ENCODE measurements at places on chromosomes 3 and 15. TPM values are rescaled to one million over a fixed set of nuclear protein-coding genes. Genes with fewer than 3 reads are reported as not detected.

DNA sequence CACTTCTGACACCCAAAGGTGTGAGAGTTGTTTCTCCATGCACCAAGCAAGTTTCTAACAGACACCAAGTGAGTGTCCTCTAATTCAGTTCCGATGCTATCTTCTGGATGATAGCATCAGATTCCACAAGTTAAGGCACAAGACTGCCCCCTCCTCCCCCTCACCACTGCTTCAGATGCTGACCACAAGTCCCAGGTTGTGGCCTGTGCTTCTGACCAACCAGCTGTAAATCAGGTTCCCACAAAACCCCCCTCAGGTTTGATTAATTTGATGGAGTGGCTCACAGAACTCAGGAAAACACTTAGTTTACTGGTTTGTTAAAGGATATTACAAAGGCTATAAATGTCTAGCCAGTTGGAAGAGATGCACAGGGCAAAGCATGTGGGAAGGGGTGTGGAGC is 7.0 kb upstream of the PLA1A start:
- no peak for DNase-seq

- no peak for DNase-seq
Measured at GRCh38 chr15:74441248-74441941, 7.6 kb upstream of the SEMA7A start.

DNA sequence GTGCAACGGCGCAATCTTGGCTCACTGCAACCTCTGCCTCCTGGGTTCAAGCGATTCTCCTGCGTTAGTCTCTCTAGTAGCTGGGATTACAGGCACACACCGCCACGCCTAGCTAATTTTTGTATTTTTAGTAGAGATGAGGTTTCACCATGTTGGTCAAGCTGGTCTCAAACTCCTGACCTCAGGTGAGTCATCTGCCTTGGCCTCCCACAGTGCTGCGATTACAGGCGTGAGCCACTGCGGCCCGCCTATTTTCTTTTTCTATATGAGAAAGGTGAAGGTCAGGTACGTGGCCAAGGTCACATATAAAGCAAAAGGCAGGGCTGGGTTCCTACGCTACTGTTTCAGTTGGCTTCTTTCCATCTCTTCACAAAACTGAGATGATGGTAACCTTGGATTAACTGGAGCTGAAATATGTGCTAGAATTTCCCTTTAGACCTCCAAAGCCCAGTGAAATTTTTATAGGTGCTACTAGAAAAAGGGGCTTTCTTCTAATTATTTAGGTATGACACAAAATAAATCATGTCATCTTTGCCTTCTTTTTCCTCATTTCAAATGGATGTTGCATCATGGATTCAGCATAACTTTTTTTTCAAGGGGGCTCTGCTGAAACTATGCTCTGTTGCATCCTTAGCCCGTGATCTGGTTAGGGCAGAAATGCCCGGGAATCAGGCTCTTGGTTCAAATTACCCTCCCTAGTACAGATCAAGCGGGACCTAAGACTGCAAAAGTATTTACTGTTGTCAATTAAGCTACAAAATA is 68.5 kb downstream of the MYO1E start:
- no peak for DNase-seq

DNA sequence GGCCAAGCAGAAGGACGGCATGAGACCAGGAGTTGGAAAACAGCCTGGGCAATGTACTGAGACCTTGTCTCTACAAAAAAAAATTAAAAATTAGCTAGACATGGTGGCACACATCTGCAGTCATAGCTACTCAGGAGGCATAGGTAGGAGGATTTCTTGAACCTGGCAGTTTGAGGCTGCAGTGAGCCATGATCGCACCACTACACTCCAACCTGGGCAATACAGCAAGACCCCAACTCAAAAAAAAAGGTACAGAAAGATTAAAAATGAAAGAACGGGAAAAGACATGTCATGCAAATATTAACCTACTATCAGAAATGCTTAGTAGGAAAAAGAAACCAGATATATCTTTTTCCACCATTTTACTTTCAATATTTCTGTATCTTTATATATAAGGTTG is 99.6 kb upstream of the ATP11B start:
- no peak for DNase-seq

- DNase-seq = no peak
Measured at GRCh38 chr15:48563934-48564333, 81.6 kb downstream of the FBN1 start.

DNA sequence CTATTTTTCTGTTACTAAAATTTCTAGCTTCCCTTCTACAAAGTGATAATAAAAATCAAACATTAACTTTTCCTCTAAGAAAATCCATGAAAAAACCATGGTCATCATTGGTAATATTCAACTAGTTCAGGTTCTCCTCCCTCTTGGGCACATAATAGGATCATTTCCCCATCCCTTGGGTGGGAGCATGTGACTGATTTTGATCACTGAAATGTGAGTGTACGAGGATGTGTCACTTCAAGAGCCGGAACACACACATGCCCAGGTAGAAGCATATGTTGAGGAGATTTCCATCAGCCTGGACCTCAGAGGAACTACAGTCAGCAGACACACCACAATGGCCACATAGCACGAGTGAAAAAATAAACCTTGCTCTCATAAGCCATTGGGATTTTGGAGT is 36.1 kb downstream of the AP3S2 start:
- DNase-seq = no peak

GRCh38 chr15:65076486-65077290 is at the start of gene KBTBD13:
TSS of gene KBTBD13 (plus strand) at chr15:65076746. CDS start at chr15:65076816, 70 bp downstream.
- no peak for DNase-seq

DNA sequence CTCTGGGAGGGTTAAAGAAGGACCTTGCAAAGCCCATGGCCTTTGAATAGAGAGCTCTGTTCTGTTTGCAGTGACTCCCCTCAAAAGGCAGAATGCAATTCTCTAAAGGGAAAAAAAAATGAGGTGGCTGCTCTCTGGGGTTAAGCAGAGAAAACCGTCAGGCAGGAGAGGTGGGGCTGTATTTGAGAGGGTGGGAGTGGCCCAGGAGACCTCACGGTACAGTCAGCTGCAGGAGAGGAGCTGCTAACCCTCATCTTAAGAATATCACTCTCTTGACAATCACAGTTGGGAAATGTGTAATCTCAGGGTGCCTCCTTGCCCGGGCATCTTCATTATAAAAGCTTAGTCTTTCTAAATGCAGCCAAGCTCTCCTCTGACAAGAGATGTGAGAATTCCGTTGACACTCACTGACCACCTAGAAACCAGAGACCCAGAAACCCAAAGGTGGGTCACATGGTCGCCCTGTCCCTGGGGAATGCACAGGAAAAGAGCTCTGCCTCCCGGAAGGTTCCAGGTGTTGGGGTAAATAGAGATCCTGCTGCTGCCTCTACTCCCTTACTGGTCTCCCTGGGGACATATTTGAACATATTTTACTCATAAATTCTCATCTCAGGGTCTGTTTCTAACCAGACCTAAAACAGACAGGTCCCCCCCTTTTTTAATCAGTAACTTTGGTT is 159.1 kb upstream of the CTDSPL start:
- no peak for DNase-seq

Gene NRROS
- total RNA-seq = 7.5 TPM

Gene MST1R
- 4.2 TPM for total RNA-seq

Gene UBA7
- total RNA-seq = 70.3 TPM

Gene CCDC191
- 4.1 TPM for total RNA-seq

Gene SOX14
- not detected for total RNA-seq

Gene CELF6
- 2.5 TPM for total RNA-seq
